A549 treated with CORT108297 at 1 μM for 4 hours (cell line): ENCODE measurements at places on chromosomes 1 and 21. TPM values are rescaled to one million over a fixed set of nuclear protein-coding genes. Genes with fewer than 3 reads are reported as not detected.

C1orf116 gene
- total RNA-seq: 3.8 to 5.4 TPM (median 4.5 TPM) in 5 replicates

FAM163A gene
- total RNA-seq: 0.02 to 0.04 TPM (median 0.02 TPM) in 3 of 5 replicates, not detected in the others

MCOLN2 gene
- total RNA-seq: 2.0 to 2.9 TPM (median 2.5 TPM) in 5 replicates

FAM177B gene
- not detected in 5 replicates for total RNA-seq

SLC9C2 gene
- not detected in 5 replicates for total RNA-seq

SMCP gene
- total RNA-seq: not detected in 5 replicates

IVL gene
- 0.03 to 0.06 TPM in 2 of 5 replicates, not detected in the others for total RNA-seq

ECM1 gene
- total RNA-seq: 1.8 to 2.3 TPM (median 2.2 TPM) in 5 replicates

OR4F16 gene
- total RNA-seq: not detected in 5 replicates

KIF14 gene
- total RNA-seq: 7.8 to 12.7 TPM (median 10.9 TPM) in 5 replicates

B3GALT2 gene
- total RNA-seq: not detected in 5 replicates

GADD45A gene
- 48.1 to 56.6 TPM (median 51.5 TPM) in 5 replicates for total RNA-seq

IRF6 gene
- 0.06 to 0.14 TPM (median 0.10 TPM) in 5 replicates for total RNA-seq

TAF12 gene
- 13.4 to 13.9 TPM (median 13.6 TPM) in 5 replicates for total RNA-seq

PDC gene
- not detected in 5 replicates for total RNA-seq

ATP1A4 gene
- not detected in 5 replicates for total RNA-seq

AIDA gene
- total RNA-seq: 59.5 to 74.2 TPM (median 67.2 TPM) in 5 replicates

TMEM61 gene
- total RNA-seq: 0.26 to 0.55 TPM (median 0.39 TPM) in 4 of 5 replicates, not detected in the other

S100A14 gene
- total RNA-seq: 0.30 to 0.71 TPM (median 0.40 TPM) in 5 replicates

FCRLB gene
- total RNA-seq: 1.3 to 2.1 TPM (median 1.7 TPM) in 5 replicates

SPRR2B gene
- total RNA-seq: not detected in 5 replicates

ASCL5 gene
- total RNA-seq: 0.08 to 0.21 TPM (median 0.15 TPM) in 4 of 5 replicates, not detected in the other

RAB7B gene
- total RNA-seq: 1.0 to 2.8 TPM (median 1.7 TPM) in 5 replicates

BGLAP gene
- 0.34 to 0.75 TPM (median 0.52 TPM) in 4 of 5 replicates, not detected in the other for total RNA-seq

KCNE2 gene
- not detected in 5 replicates for total RNA-seq

TMEM82 gene
- not detected in 5 replicates for total RNA-seq

PLK3 gene
- total RNA-seq: 12.5 to 20.4 TPM (median 17.9 TPM) in 5 replicates

GREM2 gene
- 0.13 to 0.31 TPM (median 0.21 TPM) in 5 replicates for total RNA-seq

DNASE2B gene
- total RNA-seq: not detected in 5 replicates

C1orf141 gene
- not detected in 5 replicates for total RNA-seq

ARTN gene
- 0.15 to 0.27 TPM (median 0.20 TPM) in 5 replicates for total RNA-seq

TCP10L gene
- total RNA-seq: 0.23 to 0.96 TPM (median 0.65 TPM) in 5 replicates

INAVA gene
- total RNA-seq: 33.0 to 46.6 TPM (median 40.1 TPM) in 5 replicates

ADAMTSL4 gene
- total RNA-seq: 3.0 to 5.6 TPM (median 4.6 TPM) in 5 replicates

OPRD1 gene
- total RNA-seq: 0.02 to 0.07 TPM (median 0.05 TPM) in 5 replicates

OR14C36 gene
- not detected in 5 replicates for total RNA-seq

LRRC8C gene
- 12.2 to 16.9 TPM (median 14.8 TPM) in 5 replicates for total RNA-seq

GNG12 gene
- total RNA-seq: 53.1 to 79.5 TPM (median 66.0 TPM) in 5 replicates

KRTAP6-3 gene
- not detected in 5 replicates for total RNA-seq

DYNLT5 gene
- not detected in 5 replicates for total RNA-seq

SVBP gene
- total RNA-seq: 13.2 to 15.1 TPM (median 14.8 TPM) in 5 replicates

MIS18A gene
- 15.2 to 16.9 TPM (median 15.4 TPM) in 5 replicates for total RNA-seq

AADACL3 gene
- total RNA-seq: not detected in 5 replicates
